ENCODE measurements at places on chromosomes 5 and 9. TPM values are rescaled to one million over a fixed set of nuclear protein-coding genes. Genes with fewer than 3 reads are reported as not detected.

Gene OR13C5
- not detected for total RNA-seq

Gene ORM2
- total RNA-seq, result not detected

Gene TRIM7
- total RNA-seq, result 0.93 TPM

Gene BRD3
- total RNA-seq, result 128 TPM

Gene OR1L8
- total RNA-seq, result not detected

Gene SLC34A3
- total RNA-seq, result not detected

Gene BAAT
- total RNA-seq, result 0.54 TPM

Gene CDH9
- total RNA-seq, result 3.6 TPM

Gene FBP2
- total RNA-seq, result not detected

Gene TRIO
- total RNA-seq, result 281 TPM

Gene SH3TC2
- 0.25 TPM for total RNA-seq

Gene KCNV2
- total RNA-seq, result not detected

Gene SLC26A2
- 4.7 TPM for total RNA-seq

Gene FYB1
- not detected for total RNA-seq

Gene DMRT3
- 1.7 TPM for total RNA-seq

Gene SPRY4
- 12.5 TPM for total RNA-seq

Gene SLC6A3
- total RNA-seq, result 22.4 TPM

Gene RANBP3L
- total RNA-seq, result not detected

Gene COL15A1
- not detected for total RNA-seq

Gene FIBCD1
- total RNA-seq, result not detected

Gene GPR151
- total RNA-seq, result not detected

Gene FCN2
- not detected for total RNA-seq

All from glutamatergic neuron (in vitro differentiated cells).